ENCODE measurements at places on chromosomes 5 and 9.

GRCh38 chr5:177194268-177194667 is 60.7 kb downstream of the NSD1 start:
- peak; percentile 50 for DNase-seq

- no peak for DNase-seq
Observed at GRCh38 chr9:86662890-86663468, 284.3 kb downstream of the GAS1 start.

- peak; percentile 36 for DNase-seq
Observed at GRCh38 chr5:32329395-32329834, 16.7 kb upstream of the MTMR12 start.

DNA sequence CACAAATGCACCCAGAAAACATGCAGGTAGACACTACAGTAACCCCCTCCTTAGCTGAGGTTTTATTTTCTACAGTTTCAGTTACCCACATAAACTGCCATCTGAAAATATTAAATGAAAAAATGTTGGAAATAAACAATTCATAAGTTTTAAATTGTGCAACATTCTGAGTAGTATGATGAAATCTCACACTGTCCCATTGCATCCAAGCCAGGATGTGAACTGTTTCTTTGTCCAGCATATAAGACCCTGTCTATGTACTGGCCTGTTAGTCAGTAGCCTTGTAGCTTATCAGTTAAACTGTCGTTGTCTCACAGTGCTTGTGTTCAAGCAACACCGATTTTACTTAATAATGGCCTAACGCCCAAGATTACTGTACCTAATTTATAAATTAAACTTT is 630.5 kb downstream of the ANXA1 start:
- no peak for DNase-seq

GRCh38 chr9:101421653-101422065 is 13.9 kb downstream of the ALDOB start:
- DNase-seq = no peak

Measured in smooth muscle cell of the brain vasculature (primary cell).